Astrocyte of the cerebellum (primary cell): ENCODE measurements at places on chromosomes 1 and 21.

DNA sequence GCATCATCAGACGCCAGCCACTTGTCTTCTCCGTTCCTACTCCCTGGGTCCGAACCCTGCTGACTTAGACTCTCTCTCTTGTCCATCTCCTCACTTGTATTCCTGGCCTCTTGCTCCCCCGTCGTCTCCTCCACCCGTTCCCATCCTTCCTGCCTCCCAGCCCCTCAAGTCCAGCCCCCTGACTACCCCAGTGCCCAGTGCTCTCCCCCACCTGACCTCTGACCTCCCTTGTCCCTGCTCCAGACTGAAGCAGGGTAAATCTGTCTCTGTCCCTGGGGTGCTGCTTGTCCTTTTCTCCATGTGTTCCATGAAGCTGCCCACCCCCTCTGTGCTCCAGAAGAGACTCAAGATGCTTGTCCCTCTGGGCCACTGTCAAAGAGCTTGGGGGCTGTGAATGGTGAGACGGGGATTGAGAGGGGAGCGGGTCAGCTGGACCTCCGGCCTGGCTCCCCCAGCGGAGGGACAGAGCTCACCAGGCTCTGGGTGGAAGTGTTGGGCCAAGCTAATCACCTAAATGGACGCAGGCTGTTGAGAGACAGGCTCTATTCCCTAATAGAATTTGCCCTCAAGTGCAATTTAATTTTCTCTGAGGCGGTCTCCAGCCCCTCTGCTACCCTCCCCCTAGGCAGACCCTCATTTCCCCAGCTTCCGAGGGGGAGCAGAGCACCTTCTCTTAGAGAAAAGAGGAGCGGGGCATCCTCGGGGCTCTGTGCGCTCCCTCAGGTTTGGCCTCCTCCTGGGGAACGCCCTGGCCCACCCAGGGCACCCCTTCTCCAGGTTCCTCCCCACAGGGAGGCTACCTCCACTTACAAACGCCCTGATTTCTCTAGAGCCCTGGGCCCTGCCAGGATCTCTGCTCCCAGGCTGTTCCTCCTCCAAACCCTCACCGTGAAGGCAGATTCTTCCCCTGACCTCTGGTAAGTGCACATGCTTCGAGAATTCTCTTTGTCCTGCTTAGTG, 11.0 kb upstream of the LHX4 start:
- DNase-seq, result no peak

- no peak for DNase-seq
Observed at GRCh38 chr1:243346016-243346415, 90.2 kb downstream of the SDCCAG8 start.

- no peak for DNase-seq
Observed at GRCh38 chr1:175443332-175443731, 250.8 kb upstream of the KIAA0040 start.

GRCh38 chr1:15090373-15090772, 63.2 kb upstream of the TMEM51 start:
- DNase-seq, result no peak

GRCh38 chr1:9128166-9128519, 759 bp downstream of the GPR157 start:
- no peak for DNase-seq

- no peak for DNase-seq
Observed at GRCh38 chr1:170664828-170665612, 1.1 kb downstream of the PRRX1 start.

- no peak for DNase-seq
Observed at GRCh38 chr1:65254320-65255034, 54.9 kb upstream of the DNAJC6 start.

- DNase-seq, result no peak
Observed at GRCh38 chr1:162972773-162973172, 96.4 kb upstream of the RGS4 start.

DNA sequence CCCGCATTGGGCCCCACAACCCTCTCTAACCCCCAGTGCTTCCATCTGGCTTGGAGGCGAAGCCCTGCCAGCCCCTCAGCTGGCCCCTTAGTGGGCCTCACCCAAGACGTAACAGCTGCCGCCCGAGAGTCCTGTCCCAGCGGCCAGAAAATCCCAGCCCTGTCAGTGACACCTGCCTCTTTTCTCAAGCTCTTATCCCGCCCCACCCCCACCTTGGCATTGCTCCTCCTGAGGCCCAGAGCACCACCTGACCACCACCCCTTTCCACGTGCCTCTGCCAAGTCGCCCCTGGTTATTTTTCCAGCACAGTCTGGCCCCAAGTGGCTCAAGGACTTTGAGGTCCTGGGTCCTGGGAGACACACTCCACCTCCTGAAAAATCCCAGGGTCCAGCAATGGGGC, 5.9 kb upstream of the CTRC start:
- DNase-seq, result no peak

GRCh38 chr1:229141271-229141670, 129.6 kb upstream of the RAB4A start:
- DNase-seq, result no peak

DNA sequence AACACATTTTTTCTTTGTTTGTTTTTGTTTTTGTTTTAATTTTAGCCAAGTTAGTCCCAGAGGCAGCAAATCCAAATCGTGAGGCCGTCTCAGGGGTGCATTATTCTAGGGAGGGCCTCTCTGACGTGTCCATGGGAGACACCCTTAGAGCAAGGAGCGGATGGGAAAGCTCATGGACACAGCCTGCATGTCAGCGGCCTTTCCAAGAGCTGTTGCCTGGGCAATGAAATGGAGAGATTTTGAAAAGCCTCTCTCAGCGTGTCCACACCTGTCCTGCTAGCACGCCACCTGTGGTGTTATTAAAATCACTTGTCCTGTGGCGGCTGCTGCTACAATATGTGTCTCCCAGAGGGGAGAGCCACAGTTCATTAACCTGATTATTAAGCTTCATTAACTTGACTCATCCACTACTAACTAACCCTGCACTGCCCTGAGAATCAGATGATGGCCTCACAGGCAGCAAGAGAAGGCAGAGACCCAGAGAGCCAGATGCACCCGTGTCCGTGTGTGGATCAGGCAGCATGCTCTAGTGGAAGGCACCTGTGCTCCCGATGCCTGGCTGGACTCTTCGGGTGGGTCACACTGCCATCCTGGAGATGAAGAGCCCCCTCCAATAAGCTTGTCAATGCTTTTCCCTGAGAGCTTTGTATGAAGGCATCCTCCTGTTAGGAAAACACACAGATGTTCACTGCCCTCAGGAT, 133.3 kb downstream of the PGBD5 start:
- no peak for DNase-seq
